ENCODE measurements at places on chromosomes 3 and 15. TPM values are rescaled to one million over a fixed set of nuclear protein-coding genes. Genes with fewer than 3 reads are reported as not detected.

DNA sequence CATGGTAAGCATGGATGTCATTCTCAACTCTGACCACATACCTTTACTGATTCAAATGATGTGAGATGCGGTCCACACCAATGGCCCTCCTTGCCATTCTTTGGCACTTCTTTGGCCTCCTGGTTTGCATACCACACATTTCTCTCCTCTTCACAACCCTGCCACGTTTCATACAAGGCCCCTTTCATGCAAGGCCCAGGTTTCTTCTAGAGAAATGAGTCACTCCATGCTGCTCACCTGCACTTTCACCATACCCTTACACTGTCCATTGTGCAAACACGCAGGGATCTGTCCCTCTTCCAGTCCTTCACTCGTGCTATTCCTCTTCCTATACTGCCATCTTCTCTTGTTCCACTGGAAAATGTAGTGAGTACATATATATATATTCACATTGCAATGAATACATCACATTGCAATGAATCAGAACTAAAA is 24.4 kb upstream of the SLC24A5 start:
- ATAC-seq: no peak

The CSTA gene
- 9.2 TPM for total RNA-seq

- ATAC-seq: no peak
Measured at GRCh38 chr15:33971811-33972210, 3.5 kb downstream of the CHRM5 start.

DNA sequence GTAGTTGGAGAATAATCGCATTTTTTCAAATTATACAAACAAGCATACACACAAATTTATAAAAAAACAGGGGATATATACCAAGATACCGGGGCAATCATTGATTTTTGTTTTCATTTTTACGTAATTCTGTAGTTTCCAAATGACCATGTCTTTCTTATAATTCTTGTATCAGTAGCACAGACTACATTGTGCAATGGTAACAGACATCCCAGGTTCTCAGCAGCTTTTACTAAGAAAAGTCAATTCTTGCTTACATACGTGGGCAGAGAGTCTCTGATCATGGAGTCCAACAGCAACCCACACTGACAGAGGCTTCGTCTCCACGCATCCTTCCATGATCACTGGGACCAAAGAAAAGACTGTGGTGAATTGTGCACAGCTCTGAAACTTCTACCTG is 441.3 kb downstream of the TBL1XR1 start:
- ATAC-seq: no peak

DNA sequence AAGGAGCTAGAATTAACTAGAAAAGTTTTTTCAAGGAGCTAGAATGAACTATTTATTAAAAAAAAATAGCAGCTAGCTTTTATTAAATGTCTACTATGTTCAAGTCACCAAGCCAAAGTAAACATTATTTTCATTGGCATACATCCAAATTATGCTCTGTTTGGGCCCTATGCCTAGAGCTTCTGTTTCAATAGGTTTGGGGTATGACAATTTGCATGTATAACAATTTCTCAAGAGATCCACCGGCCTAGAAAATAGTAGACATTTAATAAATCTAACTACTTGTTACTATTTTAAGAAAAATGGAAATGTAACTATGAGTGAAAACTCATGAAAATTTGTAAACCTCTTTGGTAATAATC is 8.0 kb downstream of the GABRR3 start:
- ATAC-seq: no peak

The TGM5 gene
- total RNA-seq: 1.3 TPM

DNA sequence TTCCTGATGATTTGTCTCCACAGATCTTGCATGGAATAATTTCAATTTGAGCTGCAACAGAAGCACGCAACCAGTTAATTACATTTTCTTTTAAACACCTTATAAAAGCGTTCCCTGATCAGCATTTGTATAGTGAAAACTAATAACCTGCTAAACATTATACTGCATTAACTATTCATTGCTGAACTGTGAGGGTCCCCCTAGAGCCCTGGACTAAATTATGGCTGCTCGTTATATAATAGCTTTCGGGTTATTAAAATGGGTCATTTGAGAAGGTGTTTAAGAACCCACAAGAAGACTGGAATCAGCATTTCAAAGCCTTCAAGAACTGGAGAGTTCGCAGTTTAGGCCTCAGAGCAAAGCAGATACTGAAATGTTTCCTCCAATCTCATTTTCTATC is 52.9 kb upstream of the ICE2 start:
- ATAC-seq: no peak
